ENCODE measurements at places on chromosomes 7 and 10.

DNA sequence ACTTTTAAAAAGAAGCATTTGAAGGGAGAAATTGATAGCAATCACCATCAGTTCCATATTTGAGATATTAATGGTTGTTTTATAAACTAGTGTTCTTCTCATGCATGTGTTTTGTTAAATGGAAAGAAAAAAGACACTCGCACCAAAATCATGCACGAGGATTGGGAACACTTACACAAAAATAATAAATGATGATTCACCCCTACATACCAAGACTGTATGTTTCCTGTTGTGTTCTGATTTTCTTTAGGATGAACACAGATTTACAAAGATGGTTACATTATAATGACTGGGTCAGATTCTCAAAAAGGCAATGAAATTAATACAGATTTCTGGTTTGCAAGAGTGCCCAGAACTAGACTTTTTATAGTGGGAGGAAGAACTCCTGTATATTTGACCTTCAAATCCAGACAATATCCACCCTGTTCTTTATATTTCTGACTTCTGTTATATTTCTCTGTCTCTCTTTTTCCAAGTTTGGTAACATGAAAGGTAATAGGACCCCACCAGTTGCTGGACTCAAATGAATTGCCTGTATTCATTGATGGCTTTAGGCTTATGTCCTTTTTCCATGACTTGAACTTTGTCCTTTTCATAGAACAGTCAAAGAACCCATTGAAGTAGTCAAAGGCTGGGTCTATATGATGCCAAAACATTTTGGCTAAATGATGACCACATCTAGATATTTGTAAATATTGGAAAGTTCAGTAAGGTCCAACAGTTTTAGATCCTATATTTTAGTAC lies 54.4 kb downstream of the SEMA3A start:
- no peak for DNase-seq

GRCh38 chr7:140541513-140542227 lies 62.4 kb upstream of the MKRN1 start:
- DNase-seq: no peak

- DNase-seq: no peak
Measured at GRCh38 chr10:13340068-13340467, 8.0 kb downstream of the SEPHS1 start.

DNA sequence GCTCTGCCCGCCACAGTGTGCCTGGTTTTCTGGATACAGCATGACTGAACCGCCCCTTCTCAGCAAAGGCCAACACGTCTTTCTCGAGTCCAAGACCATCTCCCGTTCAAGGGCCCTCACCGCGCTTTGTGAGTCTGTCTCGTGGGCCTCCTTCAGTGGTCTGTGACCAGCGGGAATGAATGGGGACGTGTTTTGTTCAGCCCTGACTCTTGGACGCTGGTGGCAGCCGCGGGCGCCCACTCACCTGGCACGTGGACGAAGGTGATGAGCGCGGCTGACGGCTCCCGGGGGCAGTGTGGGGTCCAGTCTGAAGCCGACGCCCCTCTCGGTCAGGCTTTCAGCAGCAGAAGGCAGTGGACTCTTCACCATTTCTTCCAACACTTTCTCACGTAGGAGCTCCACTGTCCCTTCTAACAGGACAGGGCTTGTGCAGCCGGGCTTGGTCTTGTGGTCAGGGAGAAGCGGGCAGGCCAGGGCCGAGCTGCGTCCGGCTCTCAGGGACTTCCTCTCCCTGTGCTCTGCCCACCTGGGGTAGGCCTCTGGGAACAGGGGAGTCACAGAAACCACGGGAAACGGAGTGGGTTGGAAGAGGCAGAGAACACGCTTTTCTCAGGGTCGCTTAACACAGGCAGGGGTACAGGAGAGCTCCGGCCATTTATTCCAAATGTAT lies 30.4 kb downstream of the AMZ1 start:
- DNase-seq: no peak

- no peak for DNase-seq
Measured at GRCh38 chr10:53029449-53029848, 256.9 kb upstream of the MBL2 start.
